ENCODE measurements at places on chromosomes 12 and 14.

- no peak for DNase-seq
Observed at GRCh38 chr14:71487449-71487848, 444.8 kb upstream of the RGS6 start.

GRCh38 chr12:132175496-132176384 lies 31.5 kb downstream of the NOC4L start:
- no peak for DNase-seq

DNA sequence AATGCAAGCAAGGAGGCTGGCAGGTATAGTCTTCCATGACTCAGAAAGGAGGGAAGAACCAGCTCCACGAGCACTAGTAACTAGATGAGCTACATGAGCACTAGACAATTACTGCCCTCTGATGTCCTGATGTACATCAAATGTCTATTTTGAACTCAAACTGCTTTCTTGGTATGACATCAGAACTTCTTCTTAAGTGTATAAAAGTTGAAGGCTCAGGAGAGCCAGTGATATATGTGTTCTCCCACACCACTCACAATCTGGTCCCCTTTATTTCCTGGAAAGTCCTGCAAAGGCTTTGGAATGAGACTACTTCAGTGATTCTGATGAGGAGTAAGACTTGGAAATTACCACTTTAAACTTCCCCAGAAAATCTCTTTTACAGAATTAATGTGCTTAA lies 18.5 kb upstream of the DHRS7 start:
- no peak for DNase-seq

GRCh38 chr12:101591781-101592180 lies 3.0 kb upstream of the MYBPC1 start:
- DNase-seq = no peak

DNA sequence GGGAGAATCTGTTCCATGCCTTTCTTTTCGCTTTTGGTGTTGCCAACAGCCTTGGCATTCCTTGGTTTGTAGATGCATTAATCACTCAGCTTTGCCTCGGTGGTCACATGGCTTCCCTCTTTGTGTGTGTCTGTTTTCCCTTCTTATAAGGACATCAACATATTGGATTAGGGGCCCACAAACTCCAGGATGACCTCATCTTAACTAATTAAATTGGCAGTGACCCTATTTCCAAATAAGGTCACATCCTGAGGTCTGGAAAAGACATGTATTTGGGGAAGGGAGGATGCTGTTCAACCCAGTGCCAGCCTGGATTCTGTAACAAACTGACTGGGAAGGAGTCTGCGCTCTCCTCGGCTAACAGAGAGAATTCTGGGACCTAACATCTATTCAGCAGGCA lies 365.7 kb upstream of the FKBP4 start:
- DNase-seq = no peak

GRCh38 chr12:127342861-127343260 lies 924.1 kb upstream of the TMEM132C start:
- DNase-seq = no peak

DNA sequence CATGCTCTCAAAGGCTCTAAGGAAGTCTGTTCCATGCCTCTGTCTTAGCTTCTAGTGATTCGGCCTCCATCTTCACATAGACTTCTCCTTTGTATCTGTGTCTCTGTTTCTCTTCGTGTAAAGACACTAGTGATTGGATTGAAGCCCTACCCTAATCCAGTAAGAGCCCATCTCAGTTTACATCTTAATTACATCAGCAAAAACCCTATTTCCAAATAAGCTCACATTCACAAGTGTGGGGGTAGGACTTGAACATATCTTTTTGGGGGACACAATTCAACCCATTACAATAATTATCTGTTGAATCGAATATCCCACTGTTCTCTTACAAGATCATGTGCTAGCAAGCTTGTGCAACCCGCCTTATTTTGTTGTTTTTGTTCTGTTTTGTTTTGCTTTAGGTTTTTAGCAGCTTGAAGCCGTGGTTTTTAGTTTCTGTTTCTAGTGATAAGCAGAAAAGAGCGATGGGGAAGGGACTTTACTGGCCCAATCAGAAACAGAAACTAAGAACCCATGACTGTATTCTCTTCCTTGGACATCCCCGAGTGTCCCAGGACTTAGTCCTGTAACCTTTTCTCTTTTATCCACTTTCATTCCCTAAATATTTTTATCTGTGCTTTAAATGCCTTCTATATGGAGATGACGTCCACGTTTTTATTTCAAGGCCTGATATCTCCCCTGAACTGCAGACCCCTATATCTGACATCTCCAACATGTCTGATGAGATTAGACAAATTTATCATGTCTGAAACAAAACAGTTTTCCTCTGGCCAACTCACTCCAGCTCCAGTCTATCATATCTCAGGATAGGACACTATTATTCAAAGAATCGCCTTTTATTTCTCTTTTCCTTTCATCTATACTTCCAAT lies 353.0 kb downstream of the CCDC91 start:
- DNase-seq = no peak

- DNase-seq = no peak
Observed at GRCh38 chr12:131455581-131456110, 255.2 kb upstream of the SFSWAP start.

- DNase-seq = no peak
Observed at GRCh38 chr14:71690478-71690877, 241.8 kb upstream of the RGS6 start.

DNA sequence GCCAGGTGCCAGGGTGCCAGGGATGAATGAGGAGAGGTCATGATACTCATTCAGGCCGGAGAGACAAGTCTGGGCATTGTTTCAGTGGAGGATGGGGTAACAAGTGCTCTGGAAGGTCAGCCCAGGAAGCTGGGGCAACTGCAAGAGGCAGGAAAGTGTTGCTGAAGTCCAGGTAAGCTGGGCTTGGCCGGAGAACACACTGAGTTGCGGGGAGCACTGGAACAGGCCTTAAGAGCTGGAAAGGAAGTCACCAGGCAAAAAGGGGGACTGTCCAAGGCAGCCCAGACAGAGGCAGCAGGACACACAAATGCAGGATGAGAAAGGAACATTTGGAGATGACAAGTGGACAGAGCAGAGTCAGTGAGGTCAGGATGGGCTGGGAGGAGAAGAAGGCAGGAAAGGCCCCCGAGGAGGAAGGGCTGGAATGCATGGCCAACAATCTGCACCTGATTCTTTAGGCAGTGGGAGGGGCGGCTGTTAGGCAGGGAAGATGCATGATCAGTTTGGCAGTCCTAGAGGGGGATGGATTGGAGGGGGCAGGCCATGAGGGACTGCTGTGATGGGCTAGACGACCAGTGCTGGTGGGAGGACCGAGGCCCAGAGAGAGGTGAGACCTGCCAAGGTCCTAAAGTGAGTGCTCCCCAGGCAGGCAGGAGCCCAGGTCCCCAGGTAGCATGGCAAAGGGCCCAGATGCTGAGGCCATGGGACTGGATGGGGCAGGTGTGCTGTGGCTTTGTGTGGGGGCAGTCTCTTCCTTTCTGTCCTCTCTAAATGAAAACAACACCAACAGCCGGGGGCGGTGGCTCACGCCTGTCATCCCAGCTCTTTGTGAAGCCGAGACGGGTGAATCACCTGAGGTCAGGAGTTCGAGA lies 17.2 kb upstream of the HHIPL1 start:
- DNase-seq = no peak

GRCh38 chr12:121614872-121615467 lies 11.4 kb upstream of the ORAI1 start:
- DNase-seq = no peak

GRCh38 chr12:114767906-114768722 lies 84.1 kb upstream of the TBX3 start:
- no peak for DNase-seq

DNA sequence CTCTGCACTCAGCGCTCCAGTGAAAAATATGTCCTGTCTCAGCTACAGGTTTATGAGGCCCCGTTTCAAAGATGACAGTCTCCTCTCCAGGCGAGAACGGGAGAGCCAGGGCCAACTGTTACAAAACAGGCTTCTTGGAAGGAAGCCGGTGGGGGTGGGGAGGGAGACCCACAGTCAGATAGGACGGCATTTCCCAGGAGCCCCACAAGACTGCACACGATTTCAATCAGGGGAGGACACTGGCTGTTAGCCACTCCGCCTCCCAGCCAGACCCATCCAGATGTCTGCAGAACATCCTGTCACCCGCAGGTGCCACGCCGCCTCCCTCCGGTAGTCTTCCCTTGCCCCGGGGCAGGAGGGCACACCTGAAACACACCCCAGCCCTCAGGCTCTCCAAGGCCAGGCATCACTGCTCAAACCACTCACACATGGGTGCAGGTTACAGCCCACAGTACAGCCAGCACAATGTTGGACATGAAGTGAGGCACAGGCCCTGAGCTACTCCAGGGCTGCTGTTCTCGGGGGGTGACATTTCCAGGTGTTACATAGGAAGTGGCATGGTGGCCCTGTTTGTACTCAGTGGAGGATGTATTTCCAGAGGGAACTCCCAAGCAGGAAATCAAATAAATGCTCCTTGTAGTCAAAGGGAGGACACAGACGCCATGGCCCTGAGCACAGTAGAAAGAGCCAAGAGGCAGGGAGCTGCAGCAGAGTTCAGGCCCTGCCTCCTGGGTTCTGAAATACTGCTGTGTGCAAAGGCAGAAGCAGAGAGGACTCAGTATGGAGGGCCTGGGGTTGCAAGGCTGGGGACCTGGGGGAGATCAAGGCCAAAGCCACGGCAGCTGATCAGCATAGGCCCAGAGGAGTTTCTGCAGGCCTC lies 138.1 kb downstream of the BCL11B start:
- no peak for DNase-seq

GRCh38 chr14:94054401-94054800 lies 26.6 kb downstream of the DDX24 start:
- no peak for DNase-seq

DNA sequence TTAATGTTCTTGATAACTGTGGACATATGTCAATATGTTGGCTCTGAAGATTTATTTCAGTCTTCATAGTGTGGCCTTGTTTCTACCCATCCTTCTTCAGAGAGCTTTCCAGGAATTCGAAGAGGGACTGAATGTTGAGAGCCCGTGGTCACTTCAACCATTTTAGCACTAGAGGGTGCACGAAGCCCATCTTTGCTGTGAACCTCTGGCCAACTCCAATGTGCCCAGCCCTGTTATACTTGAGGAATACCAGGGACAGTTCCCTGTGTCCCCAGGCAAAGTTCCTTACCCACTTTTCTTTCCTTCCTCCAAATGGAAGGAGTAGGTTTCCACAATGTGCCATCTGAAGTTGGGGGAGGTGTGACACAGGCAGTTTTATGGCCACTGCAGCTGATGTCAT lies 603.5 kb downstream of the RPL10L start:
- peak; percentile 23 for DNase-seq

GRCh38 chr14:22482085-22482694 lies 106.8 kb downstream of the DAD1 start:
- no peak for DNase-seq

DNA sequence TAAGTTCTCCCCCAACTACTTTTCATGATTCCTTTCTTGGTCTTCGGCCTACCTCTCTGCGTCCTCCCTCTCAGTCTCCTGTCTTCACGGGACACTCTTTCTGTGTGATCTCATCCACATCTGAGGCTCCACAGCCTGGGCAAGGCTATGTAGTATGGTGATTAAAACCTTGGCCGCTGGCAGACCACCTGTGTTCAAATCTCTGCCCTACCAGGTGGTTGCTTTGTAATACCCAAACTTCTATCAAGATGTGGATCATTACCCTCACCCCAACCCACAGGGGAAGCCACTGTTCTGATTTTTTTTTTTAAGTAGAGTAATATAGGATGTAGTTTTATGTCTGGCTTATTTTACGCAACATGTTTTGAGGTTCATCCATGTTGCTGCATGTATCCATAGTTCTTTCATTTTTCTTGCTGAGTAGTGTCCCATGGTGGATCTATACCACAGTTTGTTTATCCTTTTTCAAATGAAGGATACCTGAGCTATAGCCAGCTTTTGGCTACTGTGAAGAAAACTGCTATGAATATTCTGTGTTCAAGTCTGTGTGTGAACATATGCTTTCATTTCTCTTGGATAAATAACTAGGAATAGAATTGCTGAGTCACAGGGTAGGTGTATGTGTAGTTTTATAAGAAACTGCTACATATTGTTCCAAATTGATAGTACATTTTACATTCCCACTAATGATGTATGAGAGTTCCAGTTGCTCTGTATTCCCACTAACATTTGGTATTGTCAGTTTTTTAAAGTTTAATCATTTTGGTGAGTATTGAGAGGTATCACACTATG lies 8.3 kb upstream of the STAT6 start:
- no peak for DNase-seq

GRCh38 chr14:59678352-59678751 lies 101.7 kb upstream of the CCDC175 start:
- DNase-seq = no peak

- DNase-seq = no peak
Observed at GRCh38 chr14:62674563-62675237, 370.6 kb downstream of the KCNH5 start.

DNA sequence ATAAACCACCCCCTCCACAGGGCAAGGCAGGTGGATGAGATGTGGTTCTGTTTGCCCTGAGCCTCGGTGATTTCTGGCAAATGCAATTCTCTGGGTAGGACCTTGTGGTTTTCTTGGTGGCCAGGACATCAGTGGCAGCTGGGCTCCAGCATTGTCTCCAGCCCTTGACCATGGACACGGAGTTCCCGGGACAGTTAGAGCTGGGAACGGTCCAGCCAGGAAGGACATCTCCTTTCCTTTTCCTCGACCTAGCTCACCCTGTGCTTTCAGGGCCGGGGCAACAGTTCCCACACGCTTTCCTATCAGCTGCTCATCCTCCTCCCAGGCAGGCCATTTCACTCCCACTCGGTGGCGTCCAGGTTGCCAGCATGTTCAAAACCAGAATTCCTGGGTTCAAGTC lies 9.2 kb downstream of the SERPINA4 start:
- no peak for DNase-seq

GRCh38 chr14:93142854-93143652 lies 27.3 kb upstream of the ITPK1 start:
- DNase-seq = no peak

GRCh38 chr14:75395862-75396261 lies 32.0 kb upstream of the JDP2 start:
- no peak for DNase-seq

DNA sequence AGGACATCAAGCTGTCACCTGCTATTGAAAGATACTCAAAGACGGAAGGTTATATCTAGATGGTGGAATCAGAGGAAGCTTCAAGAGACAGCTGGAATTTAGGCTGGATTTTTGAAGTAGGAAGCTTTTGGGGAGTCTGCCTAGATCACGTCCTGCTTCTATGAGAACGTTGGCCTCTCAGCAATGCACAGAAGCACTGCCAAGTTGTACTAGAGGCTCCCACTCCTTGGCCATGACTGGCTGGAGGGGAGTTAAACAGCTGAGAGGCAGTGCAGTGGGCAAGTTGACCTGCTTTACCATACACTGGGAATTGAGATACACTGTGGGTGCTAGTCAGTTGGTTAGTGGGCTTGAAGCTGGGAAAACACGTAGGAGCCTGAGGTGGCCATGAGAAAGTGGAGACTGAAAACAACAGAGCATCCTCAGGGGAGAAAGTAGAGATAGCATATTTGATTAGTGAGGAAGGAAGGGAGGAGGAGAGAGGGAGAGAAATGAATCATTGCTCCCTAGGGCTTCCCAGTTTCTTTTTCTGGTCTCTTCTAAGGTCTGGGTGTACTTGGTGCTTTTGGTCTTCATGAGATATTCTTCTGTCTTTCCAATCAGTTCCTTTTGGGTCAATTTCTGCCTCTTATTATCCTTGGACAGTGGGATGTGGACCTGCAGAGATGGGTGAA lies 110.8 kb downstream of the EMP1 start:
- DNase-seq = no peak
